Stimulated activated CD8-positive, alpha-beta memory T cell treated with anti-CD3 and anti-CD28 coated beads, Interleukin-15, amount 100 ng/mL, for 4 hours (primary cell): ENCODE measurements at places on chromosomes 6 and 20.

GRCh38 chr6:142372348-142372747 lies 70.5 kb downstream of the ADGRG6 start:
- DNase-seq, result no peak

GRCh38 chr6:63553208-63553607 lies 19.1 kb upstream of the LOC128125822 start:
- no peak for DNase-seq

DNA sequence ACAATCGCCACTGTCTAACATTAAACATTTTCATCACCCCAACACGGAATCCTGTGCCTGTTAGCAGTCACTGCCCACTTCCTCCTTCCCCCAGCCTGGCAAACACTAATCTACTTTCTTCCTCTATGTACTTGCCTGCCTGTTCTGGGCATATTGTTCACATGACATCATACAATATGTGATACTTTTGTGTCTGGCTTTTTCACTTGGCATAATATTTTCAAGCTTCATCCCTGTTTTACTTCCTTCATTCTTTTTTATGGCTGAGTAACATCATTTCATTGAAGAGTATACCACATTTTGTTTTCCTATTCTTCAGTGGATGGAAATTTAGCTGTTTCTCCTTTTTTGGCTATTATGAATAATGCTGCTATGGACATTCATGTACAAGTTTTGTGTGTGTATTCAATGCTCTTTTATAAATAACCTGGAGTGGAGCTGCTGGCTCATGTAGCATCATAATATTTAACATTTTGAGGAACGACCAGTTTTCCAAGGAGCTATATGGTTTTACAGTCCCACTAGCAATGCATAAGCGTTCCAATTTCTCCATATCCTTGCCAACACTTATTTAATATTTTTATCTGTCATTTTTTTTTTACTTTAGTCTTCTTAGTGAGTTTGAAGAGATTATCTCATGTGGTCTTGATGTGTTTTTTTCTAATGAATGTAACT lies 360.1 kb downstream of the HDGFL1 start:
- no peak for DNase-seq

- DNase-seq, result no peak
Observed at GRCh38 chr20:21670126-21670525, 35.3 kb upstream of the PAX1 start.

DNA sequence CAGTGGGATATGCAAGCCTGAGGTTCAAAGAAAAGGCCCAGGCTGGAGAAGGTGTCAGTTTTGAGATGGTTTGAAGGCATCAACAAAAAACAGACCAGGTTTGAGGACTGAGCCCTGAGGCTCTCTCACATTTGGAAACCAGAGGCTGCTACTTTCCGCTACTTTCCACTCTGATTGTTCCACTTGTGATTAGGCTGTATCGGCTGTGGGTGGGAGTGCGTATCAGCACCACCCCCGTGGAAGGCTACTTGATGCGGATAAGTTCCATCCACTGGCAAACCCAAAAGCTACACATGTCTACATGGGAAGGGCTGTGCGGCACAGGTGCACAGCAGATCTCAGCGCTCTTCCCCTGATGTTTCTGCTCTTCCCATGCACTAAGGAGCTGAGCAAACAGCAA lies 198.7 kb downstream of the GMPR start:
- DNase-seq, result no peak

DNA sequence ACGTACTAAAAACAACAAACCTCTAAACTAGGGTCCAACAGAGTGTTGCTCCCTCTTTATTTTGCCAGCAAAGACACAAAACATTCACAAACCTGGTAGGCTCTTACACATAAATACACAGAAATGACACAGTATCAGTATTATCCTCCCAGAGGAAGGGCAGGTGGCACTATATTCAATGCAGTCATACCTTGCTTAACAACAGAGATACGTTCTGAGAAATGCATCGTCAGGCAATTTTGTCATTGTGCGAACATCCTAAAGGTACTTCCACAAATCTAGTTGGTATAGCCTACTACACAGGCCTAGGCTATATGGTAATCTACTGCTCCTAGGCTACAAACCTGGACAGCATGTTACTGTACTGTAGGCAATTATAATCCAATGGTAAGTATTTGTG lies 9.6 kb downstream of the ZBTB2 start:
- no peak for DNase-seq

DNA sequence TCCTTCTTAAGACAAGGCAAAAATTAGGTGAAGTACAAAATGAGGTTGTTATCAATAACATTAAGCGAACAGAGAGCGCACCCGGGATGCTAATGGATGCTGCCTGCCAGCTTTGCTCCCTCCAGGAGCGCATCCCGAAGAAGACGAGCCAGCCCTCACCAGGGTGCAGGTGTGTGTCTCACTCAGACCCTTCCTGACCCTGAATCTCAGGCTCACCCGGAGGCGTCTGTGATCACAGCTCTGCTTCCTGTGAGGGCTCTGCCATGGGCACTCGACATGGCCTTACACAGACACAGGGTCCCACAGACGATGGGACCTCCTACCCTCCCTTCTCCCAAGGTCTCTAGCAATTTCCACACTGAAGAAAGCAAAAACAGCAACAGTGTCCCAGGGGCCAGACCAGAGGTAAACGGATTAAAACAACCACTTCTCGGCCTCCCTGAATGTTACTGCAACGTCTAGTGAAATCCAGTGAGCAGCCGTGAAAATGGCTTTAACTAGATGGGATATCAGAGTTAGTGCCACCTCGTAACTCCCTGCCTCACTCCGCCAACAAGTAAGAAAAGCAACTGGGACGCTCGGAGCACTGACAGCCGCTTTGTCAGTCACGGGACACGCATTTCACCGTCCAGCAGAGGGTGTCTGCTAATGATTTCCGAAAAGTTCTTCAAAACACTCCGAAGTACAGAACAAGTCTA lies 11.7 kb downstream of the ZBTB46 start:
- no peak for DNase-seq

GRCh38 chr20:20603339-20603990 lies 109.0 kb downstream of the RALGAPA2 start:
- DNase-seq, result no peak

DNA sequence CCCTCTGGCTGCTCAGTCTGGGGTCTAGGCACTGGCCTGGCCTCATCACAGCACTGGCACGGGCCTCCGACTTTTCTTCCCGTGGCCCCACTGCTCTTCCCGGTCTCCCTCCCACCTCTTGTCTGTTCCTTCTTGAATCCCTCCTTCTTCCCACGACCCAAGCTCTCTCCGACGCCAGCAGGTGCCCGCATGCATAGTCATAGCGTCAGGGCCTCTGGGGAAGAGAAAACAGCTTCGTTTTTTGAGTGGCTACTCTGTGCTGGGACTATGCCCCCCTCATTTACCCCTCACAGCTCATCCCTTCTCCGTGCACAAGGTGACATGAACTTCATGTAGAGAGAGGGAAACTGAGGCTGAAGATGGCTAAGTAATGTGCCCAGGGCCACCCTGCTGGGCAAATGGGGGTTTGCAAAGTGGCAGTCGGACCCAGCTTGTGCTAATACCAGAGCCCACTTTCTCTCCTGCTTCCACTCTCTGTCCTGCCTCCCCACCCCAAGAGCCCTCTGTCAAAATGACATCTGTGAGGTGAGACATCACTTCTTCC lies 59.2 kb downstream of the SYNJ2 start:
- DNase-seq, result no peak

DNA sequence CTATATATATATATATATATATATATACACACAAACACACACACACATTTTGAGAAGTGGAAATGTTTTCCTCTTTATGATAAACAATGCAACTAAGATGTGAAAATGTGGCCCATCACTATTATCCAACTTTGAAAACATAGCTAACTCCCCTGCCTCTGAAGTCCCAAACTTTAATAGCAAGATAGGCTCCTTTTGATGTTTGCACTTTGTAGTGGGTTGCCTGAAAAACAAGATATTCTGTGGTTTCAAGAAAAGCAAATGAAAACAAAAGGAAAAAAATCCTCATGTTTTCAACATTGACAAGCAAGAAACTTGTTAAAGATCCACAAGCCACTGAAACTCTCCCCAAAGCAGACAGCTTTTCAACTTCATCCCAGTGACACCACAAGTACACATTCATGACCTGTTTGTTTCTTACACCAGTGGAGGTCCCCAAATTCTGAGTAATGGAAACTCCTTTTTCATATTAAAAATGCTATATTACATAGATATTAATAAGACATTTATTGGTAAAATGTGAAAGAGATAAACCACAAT lies 90.0 kb downstream of the IPCEF1 start:
- no peak for DNase-seq

DNA sequence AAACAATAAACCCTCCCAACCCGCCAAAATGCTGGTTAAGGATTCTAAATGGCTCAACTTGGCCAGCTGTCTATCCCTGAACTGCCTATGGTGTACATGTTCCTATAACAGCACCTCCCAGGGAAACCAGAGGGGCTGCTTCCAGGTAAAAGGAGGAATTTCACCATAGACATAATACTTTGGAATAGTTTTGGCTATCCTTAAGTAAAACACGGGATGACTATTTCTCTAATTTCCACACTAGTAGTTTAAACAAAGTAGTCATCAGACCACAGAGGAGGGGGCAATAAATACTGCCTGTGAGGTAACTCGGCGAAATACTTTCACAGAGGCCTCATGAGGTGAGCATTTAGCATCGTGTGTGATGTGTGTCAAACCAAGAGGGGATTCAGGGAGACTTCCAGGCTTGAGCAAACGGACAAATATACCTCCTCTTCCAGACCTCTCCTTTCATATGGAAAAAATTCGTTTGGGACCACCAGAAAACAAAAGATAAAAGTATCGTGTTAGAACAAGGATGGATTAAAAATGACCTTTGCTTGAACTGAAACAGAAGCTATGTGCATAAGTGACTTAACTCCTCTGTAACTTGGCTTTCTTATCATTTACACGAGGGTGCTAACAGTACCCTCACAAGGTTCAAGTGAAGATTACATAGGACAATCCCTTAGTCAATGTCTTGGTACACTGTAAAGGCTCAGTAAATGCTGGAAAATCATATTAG lies 1.0 kb upstream of the XRN2 start:
- DNase-seq, result no peak

DNA sequence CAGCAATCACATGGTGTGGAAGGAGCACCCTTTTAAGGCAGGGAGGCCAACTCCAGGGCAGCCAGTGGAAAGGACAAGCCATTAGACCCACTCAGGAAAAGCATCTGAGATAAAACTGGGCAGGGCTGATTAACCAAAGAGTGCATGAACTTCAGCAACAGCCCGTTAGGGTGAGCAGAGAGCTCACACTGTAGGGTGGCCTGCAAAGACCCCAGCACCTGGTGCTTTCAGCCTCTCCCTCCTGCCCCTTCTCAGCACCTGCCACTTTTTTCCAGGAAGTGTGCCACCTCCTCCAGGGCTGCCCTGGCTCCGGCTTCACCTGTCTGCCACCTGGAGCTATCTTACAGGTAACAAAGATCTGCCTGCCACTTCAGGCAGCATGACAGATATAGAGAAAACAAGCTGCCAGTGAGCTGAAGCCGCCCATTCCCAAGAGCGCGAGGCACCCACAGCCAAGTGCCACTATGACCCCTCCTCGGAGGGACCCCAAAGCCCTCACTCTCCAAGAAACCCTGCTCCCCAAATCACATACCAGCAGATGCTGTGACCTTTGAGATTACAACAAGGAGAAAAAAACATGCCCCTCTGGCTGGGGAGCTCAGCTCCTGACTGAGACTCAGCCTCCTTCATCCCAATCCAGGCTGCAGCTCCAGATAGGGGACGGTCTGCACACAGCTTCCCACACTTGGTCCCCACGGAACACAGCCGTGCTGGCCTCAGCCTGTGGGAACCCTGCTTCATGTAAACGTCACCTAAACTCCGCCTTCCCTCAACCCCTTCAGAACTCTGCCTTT lies 71.2 kb downstream of the ABHD12 start:
- DNase-seq, result no peak

GRCh38 chr20:17614176-17614811 lies 44.4 kb downstream of the DSTN start:
- DNase-seq, result no peak

DNA sequence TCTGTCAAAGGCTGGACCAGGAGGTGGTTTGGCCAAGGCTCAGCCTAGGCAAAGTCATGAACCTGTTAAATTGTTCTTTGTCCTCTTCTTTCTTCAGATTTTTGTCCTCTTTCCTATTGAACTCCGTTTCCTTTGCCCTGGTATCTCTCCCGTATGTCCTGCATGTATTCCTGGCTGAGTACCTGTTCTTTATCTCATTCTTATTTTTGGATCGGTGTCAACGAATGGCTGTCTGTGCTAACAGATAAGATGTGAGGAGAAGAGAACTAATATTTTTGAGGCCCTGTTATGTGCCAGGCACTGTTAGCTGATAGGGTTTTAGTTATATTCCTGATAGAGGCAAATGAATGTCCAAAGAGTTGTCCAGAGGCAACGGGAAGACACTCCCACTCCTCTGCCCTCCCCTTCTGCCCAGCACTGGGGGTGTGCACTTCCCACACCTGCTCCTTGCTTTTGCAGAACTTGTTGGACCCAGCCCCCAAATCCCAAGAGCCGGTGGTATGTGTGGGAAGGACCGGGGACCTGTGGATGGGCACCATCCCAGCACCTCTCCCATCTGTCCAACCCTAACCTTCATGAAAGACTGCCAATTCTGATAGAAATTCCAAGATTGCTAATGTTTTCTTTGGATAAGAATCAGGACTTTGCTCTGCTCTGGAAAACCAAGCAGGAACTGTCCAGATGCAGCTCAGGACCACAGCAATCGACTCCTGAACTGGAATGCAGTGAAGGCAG lies 20.6 kb downstream of the MMP24OS start:
- DNase-seq, result no peak

GRCh38 chr6:161079566-161080262 lies 88.1 kb downstream of the MAP3K4 start:
- DNase-seq, result peak; percentile 18

DNA sequence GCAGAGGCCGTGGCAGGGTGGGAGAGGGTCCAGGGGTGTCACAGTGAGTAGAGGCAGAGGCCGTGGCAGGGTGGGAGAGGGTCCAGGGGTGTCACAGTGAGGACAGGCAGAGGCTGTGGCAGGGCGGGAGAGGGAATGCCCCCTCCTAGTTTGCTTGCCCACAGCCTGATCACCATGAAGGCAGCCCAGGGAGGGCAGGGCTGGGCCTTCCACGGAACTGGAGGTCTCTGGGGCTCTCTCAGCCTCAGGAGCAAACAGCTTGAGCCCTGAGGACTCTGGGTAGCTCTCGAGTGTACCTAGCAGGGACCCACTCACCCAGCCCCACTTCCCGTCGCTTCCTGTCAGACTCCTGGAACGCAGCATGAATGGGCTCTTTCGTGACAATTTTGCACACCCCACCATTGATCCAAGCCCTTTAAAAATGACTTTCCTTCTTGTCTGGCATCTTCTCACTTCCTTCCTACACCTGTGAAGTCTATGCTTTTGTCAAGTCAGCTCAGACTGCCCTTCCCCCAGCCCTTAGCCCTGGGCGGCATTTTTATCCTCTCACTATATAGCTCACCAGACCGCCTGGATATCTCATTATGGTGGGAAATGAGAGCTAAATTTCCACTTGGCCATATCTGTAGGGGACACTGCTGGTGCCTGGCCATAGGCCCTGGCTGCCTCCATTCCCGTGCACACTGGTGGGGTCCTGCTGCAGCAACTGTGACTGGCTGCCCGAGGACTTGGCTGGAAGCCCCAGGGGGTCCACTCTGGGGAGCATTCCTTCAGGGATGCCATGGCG lies 140.3 kb downstream of the CDC5L start:
- DNase-seq, result no peak

GRCh38 chr6:36358226-36358915 lies 21.7 kb upstream of the BNIP5 start:
- DNase-seq, result no peak

GRCh38 chr6:144284783-144285547 lies at the start of gene UTRN:
TSS of gene UTRN (plus strand) at chr6:144285335. CDS start at chr6:144291829, 6,494 bp downstream.
- DNase-seq, result no peak
